Upper lobe of left lung (tissue), 6 donors: ENCODE measurements at places on chromosomes 4 and X.

GRCh38 chr4:1056671-1057402 lies 45.4 kb downstream of the FGFRL1 start:
- no peak for DNase-seq

DNA sequence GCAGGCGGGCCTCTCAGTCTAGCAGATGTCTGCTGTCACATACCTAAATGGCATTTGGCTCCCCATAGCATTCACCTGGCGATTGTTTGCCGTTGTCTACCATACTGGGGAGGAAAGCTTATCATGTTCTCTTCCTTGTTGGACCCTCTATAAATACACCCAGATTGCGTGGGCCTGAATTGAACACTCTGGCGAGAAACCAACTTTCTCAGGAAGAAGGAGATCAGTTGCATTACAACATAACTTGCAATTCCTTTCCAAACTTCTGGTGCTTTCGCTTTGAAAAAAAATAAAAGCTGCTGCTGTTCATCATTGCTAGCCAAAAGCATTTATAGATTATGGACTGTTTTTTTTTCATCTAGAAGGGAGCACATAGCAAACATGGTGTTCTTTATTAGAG lies 230.0 kb upstream of the GPC4 start:
- no peak for DNase-seq

DNA sequence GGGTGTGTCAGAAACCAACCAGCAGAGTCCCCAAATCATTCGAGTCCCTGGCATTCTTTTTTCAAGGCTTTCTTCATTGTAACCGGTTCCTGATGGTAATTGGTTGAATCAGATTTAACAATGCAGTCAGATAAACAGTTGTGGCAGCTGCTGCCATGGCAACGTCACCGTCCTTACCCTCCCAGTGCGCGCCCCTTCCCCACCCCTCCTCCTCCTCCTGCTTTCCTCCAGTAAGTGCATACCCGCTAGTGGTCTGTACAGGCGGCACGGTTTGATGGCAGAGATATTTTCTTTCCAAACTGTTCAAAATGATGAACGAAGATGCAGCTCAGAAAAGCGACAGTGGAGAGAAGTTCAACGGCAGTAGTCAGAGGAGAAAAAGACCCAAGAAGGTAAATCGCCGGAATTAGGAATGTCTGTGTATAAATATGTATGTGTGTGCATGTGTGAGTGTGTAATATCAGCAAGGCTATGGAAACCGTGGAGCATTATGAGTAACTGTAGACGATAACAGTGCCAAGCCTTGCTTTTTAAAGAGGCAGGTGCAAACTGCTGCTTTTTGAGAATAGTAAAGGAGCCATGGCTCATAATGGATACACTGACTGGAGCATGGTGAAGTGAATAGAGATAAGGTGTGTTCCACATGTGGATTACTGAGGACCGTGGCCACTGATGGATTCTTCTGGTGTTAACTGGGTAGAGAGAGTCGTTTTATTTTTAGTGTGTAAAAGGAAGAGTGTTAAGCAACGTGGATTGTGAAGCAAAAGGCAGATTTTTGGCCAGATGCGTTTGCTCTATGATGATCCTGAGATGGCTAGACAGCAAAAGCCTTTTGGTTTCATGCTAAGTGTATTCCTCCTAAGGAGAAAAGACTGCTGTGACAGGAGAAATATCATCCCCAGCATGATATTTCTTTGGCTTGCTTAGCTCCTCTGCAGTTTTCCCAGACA lies at the start of gene ANK2:
TSS of gene ANK2 (plus strand) at position 233 of the 950 bp plus-strand sequence. CDS start at position 309, 76 bp downstream.
- DNase-seq, result no peak

- DNase-seq, result no peak
Observed at GRCh38 chr4:176052744-176053143, 12.9 kb upstream of the WDR17 start.

DNA sequence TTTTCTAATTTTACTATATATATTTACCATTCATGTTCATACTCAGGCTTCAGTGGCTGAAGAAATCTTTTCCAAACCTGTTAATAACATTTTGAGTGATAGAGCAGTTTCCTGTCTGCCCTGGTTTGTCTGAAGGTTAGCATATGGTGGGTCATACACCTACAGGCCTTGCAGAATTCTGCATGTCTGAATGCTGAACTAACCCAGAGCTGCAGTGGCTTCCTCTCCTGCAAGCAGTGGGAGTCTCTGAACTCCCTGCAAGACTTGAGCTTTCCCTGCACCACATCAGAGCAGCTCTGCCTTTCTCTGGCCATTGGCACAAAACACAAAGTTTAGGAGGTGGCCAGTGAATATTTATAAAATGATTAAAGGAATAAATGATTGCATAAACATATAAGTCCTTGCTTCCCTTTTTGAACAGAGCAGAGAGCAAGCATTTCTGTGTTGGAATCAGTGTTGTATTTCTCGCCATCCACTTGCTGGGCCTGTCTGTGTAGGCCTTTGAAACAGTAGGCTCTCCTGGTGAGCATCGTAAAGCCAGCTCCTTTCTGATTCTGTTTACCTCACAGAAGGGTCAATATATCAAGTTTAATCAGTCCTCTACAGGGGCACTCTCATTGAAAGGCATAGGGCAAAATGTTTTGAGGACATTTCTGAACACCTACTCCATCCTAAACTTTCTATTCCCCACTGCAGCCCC lies 15.0 kb upstream of the UNC5C start:
- no peak for DNase-seq
